AG20443 (cell line): ENCODE measurements at places on chromosomes 3 and 15.
A peak's percentile ranks its signal among the peaks of the same experiment; 100 is the strongest.

- DNase-seq, result no peak
These were observed 22.1 kb downstream of the UBE3A start for GRCh38 chr15:25416693-25417092.

DNA sequence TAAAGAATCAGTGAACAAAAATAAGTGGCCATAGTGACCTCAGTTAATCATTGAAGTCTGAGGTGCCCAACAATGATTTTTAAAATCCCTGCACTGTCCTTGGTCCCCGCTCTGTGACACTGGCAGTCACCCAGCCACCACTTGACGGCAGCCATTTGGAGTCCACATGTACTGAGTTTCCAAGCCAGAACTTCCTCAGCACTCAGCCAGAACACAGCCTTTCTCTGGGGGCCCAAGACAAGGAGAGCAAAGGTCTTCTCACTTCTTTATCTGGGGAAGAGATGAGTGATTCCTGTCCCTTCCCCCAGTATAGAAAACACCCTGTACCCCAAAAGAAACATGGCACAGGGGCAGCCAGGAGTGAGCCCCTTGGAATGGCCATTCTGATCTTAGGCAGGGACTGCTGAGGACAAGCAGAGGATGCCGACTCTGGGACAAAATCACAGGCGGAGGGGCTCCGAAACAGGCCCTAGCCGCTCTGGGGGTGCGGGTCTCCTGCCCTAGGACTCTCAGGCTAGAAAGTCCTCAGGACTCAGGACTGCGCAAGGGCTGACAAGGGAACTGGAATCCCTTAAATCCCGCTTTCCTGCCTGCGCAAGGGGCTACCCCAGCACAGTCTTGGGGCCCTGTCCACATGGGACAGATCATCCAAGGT, 12.8 kb downstream of the PAK6 start:
- no peak for DNase-seq

GRCh38 chr3:173825730-173826129, 428.2 kb downstream of the NLGN1 start:
- DNase-seq, result no peak

- DNase-seq, result no peak
These were observed 4.8 kb downstream of the IDH2 start for GRCh38 chr15:90097475-90097874.

GRCh38 chr3:43879166-43879565, 188.4 kb downstream of the ABHD5 start:
- DNase-seq, result peak; percentile 32

GRCh38 chr3:30747771-30748281, 141.4 kb downstream of the TGFBR2 start:
- peak; percentile 44 for DNase-seq

DNA sequence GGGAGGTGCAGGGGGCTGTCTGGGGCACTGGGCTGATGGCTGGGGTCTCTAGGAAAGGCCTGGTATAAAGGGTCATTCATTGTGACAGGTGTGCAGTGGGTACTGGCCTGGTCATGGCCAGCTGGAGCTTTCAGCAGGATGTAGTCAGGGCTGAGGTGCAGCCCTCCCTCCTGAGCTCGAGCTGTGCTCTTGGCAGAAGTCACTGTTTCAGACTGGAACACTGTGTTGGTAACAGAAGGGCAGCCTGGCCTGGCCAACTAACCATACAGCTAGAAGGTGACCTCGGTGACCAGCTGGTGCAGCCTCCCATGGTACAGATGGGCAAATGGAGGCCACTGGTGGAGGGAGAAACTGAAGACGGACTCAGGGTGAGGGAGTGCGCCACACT, 34.4 kb upstream of the LCTL start:
- DNase-seq, result no peak

DNA sequence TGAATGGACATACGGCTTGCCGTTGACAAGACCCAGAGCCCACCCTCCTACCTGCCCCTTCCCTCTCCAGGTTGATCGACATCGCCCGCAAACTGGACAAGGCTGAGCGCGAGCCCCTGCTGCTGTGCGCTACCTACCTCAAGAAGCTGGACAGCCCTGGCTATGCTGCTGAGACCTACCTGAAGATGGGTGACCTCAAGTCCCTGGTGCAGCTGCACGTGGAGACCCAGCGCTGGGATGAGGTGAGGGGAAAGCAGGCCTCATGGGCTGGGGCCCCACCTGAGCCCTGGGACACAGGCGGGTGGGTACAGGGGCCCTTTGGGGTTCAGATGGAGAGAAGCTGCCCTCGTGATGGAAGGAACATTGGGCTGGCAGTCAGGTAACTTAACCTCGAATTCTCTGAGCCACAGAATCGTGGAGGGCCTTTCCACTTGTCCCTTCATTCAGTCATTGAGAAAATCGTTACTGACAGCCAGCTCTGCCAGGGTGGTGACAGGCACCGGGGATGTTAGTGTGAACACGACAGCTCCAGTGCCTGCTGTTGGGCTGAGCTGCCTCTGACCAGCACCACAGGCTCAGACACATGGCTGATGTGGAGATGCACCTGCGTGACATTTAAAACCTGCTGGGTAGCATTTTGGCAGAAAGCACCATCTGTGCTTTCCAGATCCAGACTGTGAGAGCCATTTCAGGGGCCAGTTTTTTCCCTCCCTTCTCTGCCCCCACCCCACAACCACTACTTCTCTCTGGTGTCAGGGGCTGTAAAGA, 25.6 kb upstream of the RHO start:
- no peak for DNase-seq

DNA sequence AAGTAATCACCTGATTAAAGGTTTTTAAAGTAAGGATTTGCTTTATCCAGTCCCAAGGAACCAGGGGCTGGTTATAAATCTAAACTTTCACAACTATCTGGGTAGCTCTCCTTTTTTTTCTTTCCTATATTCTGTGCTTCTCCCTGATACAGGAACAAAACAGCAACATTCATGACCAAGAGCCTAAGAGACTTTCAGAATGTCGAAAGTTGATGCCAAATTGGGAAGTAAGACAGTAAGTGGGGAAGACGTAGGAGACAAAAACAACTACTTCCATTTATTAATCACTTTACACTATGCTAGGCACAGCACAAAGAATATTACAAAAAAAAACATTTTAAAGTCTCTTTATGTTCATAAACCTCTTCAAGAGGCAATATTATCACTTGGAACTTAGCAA, 211.6 kb downstream of the MAGI1 start:
- no peak for DNase-seq

- DNase-seq, result no peak
These were observed 2.1 kb upstream of the TMEM212 start for GRCh38 chr3:171840811-171841619.

DNA sequence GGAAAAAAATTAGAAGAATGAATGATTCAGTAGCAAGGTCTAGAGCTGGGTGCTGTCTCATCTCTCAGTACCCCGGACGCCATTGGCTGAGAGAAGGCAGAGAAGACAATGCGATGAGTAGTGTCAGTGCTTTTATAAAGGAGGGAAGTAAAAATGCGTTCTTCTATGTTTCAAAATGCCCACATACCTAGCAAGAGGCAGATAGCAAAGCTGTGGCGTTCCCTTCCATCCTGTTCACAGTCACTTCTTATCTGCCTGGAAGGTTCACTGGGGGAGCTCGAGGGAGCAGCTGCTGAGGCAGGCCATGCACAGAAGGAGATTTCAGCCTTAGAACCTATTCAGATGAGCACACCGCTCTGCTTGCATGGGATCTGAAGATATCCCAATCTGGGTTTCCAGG, 234.0 kb downstream of the RPLP1 start:
- no peak for DNase-seq
